ENCODE measurements at places on chromosomes 4 and X.

GRCh38 chrX:69607616-69608015 lies 8.3 kb upstream of the EDA start:
- no peak for DNase-seq

GRCh38 chr4:141543176-141543575 lies 93.2 kb upstream of the IL15 start:
- DNase-seq: no peak

- DNase-seq: no peak
Measured at GRCh38 chr4:183576701-183577404, 72.0 kb downstream of the ING2 start.

DNA sequence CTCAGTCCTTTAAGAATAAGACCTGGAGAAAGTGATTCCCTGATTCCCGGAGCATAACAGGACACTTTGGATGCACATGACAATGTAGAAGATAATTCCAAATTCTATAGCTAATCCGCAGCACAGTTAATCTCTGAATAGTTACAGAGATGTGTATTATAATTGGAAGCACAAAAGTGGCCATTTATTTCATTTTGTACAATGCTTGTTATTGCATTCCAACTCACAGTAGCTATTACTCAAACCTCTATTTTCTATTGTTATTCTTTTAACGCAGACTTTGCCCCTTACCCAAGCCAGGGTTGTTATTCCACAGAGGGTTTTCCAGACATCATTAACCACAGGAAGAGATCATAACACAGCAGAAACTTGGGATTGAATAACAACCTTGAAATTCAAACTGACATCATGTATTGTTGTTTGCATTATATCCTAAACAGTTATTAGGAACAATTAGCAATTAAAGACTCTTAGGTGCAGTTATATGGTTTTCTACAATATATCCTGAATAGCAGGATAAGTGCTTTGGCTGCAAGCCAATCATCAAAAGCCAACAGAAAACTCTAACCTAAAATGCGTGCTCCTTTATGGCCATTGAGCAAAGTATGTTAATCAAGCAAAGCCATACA lies 984.0 kb upstream of the TENM3 start:
- DNase-seq: no peak

DNA sequence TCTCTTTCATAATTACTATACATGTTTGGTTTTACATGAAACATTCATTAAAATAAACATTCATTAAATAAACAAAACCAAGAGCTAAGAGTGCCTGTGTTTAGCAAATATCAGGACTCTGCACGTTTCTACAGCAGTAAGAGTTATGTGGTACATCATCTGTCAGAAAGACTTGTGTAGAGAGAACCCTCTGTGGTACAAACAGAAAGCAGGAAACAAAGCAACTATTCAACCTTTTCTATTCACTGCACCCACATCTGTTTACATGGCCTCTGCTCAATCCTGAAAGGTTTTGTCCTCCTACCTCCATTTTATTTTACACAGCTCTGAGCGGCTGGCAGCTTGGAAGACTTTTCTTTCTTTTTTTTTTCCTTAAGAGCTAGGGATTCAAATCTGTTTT lies 90.7 kb upstream of the PCDH18 start:
- no peak for DNase-seq

DNA sequence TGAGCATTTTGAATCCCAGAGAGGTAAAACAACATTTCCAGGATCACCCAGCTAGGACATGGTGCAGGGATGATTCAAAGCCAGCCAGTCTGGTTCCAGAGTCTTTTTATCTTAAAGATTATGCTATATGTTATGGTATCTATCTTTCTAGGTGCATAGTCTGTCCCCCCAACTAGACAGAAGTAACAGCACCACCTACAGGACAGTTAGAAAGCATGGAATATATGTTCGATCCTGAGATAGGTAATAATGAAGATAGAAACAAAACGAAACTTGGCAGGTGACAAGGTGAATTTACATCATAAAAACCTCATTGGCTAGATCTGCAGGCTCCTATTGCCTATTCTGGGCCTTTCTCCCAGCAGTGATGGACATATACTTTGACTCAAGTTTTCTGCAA lies 723.2 kb downstream of the SMARCA1 start:
- no peak for DNase-seq

DNA sequence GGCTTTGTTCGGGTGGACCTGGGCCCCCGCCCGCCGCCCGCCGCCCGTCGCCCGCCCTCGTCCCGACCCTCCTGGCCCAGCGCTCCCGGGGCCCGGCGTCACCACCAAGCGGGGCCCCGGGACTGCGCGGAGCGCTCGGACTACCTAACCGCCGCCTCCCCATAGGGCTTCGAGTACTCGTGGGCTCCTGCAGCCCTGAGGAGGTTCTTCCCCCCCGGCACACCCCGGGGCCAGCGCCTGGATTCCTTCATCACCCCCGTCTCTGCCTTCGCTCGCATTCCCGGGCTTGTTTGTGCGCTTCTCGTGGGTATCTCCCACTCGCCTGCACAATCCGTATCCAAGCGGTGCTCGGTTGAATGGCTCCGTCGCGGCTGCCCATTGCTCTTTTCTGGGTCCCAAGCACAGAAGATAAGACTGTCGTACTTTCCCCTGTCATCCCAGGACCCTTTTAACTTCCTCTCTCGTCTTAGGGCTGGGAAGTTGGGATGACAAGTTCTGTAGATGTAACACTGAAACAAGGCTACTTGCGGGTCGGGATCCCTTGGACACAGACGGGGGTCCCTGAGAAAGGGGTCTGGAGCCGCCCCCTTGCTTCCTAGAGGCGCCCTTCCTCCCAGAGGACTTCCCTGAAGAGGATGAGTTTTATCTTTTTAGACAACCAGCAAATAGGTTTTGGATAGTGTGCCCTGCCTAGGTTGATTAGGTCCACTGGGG lies 565 bp downstream of the MOB1B start:
- peak; percentile 4 for DNase-seq

DNA sequence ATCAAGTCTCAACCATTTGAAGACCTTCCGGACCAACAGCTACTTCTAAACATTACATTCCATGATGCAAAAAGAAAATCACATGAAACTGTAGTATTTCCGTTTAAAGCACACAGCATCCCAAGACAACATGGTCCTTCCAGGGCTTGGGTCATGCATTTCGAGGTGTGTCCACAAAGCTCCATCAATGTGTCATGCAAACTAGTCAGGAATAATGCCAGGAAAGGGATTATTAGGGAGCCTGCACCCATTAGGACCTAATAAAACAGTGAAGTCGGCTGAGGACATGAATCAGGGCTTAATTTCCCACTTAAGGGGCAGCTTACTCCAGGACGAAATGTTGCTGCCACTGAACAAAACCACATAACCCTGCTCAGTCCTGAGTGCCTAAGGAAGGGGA lies 177.9 kb downstream of the TSPAN5 start:
- DNase-seq: no peak

- no peak for DNase-seq
Measured at GRCh38 chrX:14448406-14448805, 80.9 kb upstream of the GLRA2 start.

GRCh38 chr4:73998040-73999011 lies at the start of gene CXCL5:
Gene CXCL5, minus strand, starts transcription at chr4:73998677. Its CDS starts 96 bp downstream, at chr4:73998581.
- DNase-seq: no peak

Data from stimulated activated CD4-positive, alpha-beta T cell treated with anti-CD3 and anti-CD28 coated beads, Interleukin-4, amount 100 ng/mL, for 4 hours (primary cell).